NT2/D1 (cell line): ENCODE measurements at places on chromosomes 5 and 9.

GRCh38 chr5:115309751-115310370 is 13.4 kb upstream of the CCDC112 start:
- DNase-seq = no peak

DNA sequence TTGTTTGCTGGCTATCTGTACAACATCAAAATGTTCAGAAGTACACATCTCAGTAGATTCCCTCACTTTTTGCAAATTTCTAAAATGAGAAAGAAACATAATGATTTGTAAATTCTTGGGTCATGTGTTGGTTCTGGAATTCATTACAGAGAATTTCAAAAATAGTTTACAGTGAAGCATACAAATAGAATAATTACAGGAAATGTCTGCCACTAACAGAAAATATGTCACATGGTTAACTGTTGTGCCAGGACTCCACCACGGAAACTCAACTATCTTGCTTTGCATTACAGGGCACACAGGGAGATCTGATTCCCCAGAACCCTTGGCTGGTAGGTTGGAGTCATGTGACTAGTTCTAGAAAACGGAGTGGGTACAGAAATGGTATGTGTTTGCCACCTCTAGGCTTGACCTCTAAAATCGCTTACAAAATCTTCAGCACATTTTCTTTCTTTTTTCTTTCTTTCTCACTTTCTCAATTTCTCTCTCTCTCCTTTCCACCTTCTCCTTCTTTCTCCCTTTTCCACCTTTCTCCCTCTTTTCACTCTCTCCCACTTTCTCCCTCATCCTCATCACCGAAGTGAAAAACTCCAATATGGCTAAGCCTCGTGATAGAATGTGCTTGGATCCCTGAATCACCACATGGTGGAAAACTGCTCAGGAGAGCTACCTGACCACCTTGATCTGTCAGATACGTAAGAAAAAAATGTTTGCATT is 32.4 kb downstream of the RASEF start:
- no peak for DNase-seq

DNA sequence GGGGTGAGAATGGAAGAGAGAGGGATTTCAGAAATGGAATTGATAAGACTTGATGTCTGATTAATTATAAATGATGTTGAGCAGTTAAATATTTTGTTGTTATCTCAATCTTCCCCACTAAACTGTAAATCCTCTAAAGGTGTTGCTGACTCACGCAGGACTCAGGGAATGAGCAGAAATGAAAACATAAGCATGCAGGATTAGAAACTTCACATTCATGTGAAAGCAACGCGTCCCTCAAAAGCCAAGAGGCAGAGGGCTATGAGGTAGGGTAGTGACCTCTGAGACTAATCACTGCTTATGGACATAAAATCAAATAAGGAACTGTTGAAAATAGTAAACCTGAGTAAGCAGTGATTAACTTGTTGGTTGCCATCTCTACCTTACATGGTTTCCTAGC is 21.1 kb downstream of the ADAMTSL1 start:
- no peak for DNase-seq

- no peak for DNase-seq
These were observed 1281.2 kb upstream of the NUDT12 start for GRCh38 chr5:104843822-104844221.

DNA sequence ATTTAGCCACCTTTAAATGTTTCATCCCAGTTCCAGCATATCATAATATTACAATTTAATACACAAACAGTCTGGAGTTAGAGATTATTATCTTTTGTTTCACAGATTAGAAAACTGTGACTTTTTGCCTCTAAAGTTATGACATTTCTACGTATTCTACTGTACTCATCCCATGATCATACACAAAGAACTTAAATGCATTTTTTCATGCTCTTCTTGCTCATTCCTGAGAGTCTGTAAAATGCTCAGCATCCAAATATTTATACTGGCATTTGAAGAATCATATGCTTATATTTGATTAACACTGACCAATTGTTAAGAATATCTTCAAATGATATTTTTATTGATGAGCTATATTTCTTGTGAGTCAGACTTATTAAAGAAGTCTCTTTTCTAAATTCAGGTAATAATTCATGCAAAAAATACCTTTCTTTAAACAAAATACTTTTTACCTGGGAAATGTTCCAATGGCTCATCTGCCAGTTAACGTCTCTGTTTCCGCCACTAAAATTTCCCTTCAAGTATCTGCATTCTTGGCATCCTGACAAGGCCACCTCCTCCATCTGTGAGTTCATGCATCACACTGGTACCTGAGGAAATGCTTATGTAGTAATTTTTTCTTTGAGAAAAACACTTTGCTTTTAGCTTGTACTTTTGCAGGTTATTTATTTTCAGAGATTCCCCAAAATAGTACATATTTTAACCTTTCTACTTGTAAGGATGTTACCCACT is 139.6 kb upstream of the RASA1 start:
- DNase-seq = no peak

GRCh38 chr5:95633671-95634070 is 12.9 kb upstream of the RFESD start:
- DNase-seq = no peak

- DNase-seq = no peak
These were observed 182.6 kb upstream of the ZNF608 start for GRCh38 chr5:124929000-124929399.

DNA sequence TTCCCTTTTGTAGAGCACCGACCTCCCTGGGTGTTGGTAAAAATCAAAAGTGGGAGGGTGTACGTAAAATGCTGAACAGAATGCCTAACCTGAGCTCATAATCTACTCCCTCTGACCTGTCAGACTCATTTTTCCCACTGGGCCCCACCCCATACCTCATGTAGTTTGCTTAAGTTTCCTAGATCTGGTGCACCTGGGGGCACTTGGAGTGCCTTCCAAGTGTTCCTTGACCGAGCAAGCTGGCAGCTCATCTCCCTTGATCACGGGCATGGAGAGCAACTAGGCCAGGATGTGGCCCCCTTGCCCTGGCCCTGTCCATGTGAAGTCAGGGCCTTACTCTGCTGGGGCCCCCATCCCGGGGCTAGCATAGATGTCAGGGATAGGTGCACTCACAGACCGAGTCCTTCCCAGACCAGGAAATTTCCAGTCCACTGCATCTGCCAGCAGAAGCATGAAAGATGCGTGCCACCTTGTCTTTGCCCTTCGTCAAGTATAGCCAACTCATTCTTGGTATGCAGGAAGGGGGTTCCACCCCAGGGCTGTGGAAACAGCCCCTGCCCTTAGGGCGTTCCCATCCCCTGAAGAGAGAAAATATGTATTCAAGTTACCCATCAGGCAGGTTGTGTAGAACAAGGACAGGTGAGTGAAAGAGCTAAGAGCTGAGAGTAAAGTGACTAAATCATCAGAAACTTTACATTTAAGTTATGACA is 41.9 kb downstream of the SLC22A5 start:
- DNase-seq = no peak

DNA sequence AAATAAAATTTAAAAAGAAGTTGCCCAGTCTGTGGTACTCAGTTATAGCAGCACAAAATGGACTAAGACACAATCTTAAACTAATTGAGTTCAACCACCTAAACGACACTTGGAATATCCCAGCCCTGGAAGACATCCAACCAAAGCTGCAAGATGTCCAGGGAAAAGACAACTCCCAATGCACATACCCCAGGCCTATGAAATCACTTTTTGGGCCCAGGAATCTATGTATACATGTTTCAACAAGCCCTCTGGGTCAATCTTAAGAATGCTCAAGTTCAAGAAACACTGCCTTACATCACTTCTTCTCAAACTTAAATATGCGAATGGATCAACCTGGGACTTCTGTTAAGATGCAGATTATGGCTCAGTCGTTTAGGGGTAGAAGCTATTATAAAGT is 148.6 kb downstream of the ELAVL2 start:
- DNase-seq = no peak

- DNase-seq = no peak
These were observed 12.3 kb downstream of the KIF4B start for GRCh38 chr5:155025895-155026294.

DNA sequence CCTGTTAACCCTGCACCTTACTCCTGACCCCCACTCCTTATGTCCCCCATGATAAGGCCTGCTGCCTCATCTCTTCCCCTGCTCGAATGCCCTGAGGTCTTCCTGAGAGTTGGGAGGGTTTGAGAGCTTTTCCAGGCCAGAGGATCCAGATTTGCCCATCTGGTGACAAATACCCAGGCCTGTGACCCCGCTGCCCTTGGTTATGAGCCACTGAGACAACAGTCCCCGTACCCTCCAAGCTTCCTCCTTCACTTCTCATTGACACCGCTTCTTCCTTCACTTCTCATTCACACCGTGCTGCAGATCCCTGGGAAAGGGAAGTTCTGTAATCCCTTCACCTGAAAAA is 593 bp downstream of the GM2A start:
- DNase-seq = no peak

- DNase-seq = no peak
These were observed 5.5 kb upstream of the CEP120 start for GRCh38 chr5:123428521-123429220.

GRCh38 chr9:23123048-23123632 is 676.5 kb downstream of the DMRTA1 start:
- peak; percentile 48 for DNase-seq

DNA sequence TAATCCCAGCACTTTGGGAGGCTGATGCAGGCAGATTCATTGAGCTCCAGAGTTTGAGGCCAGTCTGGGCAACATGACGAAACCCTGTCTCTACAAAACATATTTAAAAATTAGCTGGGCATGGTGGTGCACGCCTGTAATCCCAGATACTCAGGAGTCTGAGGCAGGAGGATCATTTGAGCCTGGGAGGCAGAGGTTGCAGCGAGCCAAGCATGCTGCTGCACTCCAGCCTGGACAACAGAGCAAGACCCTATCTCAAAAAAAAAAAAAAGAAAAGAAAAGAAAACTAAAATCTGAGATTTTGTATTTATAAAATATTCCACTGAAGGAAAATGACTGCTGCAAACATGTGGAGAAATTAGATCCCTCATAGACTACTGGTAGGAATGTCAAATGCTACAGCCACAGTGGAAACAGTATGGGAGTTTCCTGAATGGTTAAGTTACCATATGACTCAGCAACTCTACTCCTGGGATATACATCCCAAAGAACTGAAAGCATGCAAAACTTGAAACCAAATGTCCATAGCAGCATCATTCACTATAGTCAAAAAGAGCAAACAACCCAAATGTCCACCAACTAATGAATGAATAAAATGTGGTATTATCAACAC is 106.1 kb downstream of the UBAP2 start:
- DNase-seq = no peak

- DNase-seq = no peak
These were observed 10.1 kb upstream of the PLPPR1 start for GRCh38 chr9:101018467-101018866.

- DNase-seq = no peak
These were observed 181.5 kb downstream of the LPAR1 start for GRCh38 chr9:110856772-110857171.

- DNase-seq = no peak
These were observed 213.6 kb upstream of the S1PR3 start for GRCh38 chr9:88777498-88778312.

GRCh38 chr5:3933536-3933935 is 337.9 kb downstream of the IRX1 start:
- no peak for DNase-seq

DNA sequence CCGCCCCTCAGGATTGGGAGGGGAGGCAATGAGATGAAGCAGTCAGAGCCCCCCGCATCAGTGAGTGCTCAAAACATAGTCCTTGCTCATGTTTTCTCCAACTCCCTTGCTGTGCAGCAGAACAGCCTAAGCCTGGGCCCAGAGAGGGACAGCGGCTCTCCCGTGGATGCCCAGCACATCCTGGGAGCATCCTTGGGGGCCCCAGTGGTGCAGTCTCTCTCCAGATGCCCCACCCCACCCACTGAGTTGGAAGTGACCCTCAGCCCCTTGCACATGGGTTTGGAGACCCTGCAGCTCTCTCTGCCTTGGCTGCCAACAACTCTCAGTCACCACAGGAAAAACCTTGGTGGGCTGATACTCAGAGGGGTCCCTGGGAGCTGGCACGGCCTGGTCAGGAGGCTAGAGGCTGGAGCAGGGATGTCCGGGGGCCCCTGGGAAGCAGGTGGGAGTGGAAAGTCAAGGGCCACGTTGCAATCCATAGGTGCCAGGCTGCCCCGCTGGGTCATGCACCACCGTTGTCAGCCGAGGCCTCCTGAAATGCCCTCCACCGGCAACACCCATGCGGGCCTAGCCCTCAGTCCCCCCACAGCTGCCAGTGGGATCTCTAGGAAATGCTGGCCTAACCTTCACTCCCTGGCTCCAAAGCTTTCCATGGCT is 242.5 kb downstream of the PBX3 start:
- DNase-seq = no peak

DNA sequence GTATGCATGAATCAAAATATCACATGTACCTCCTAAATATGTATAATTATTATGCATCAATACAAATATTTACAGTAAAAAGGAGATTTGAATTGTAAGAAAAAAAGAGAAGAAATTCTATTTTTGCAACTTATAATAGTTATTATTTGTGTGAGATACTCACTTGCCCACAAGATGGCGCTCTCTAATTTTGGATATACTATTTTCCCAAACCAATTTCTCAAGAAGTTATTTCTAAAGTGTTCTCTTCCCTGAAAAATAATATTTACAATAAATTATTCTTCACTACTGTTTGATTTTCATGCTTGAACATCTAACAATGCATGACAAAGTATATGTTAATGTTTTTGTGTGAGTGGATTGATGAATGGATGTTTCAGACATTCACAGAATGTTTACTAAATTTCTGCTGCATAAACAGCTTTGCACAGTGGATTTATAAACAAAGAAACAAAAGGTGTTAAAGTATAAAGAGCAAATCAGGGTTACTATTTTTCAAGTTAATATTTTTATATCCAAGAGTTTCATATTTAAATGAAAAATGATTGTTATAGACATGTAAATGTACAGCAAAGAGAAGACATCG is 503.4 kb downstream of the PDE4D start:
- peak; percentile 3 for DNase-seq

- no peak for DNase-seq
These were observed 41.4 kb downstream of the SYK start for GRCh38 chr9:90842996-90843395.

DNA sequence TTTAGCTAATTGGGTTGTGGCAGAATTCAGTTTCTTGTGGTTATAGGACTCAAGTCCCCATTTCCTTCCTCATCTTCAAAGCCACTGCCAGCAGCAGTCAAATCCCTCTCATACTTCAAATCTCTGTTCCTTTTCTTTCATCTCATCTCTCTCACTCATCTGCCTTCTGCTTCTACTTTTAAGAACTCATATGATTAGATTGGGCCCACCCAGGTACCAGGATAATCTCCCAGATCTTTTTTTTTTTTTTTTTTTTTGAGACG is 8.0 kb upstream of the REEP5 start:
- no peak for DNase-seq

- DNase-seq = no peak
These were observed 395.7 kb downstream of the CDK5RAP2 start for GRCh38 chr9:120184266-120184665.

DNA sequence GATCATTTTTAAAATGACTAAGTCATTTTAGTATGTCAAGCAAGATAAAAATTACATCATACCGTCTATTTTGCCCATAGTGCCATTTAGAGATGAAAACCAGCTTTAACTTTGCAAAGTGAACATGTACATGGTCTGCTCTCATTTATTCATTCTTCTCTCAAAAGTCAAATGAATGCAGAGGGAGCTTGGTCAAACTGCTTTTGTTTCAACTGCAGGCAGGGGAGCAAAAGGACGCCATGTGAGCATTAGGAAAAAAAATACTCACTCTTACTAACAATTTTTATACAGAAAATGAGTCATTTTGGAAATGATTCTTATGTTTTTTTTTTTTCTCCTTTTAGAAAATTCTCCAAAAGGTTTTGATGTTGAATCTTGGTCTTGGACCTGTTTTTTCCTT is 15.7 kb downstream of the SCGB3A1 start:
- DNase-seq = no peak
